Fibroblast of lung (primary cell): ENCODE measurements at places on chromosomes 2 and 18. TPM values are rescaled to one million over a fixed set of nuclear protein-coding genes. Genes with fewer than 3 reads are reported as not detected.
A peak's percentile ranks its signal among the peaks of the same experiment; 100 is the strongest.

The GDF7 gene
- polyA plus RNA-seq = 0.02 TPM in 1 of 2 replicates, not detected in the other

The ECEL1 gene
- not detected in 2 replicates for polyA plus RNA-seq

The FLACC1 gene
- 0.27 and 0.56 TPM in 2 replicates for polyA plus RNA-seq

DNA sequence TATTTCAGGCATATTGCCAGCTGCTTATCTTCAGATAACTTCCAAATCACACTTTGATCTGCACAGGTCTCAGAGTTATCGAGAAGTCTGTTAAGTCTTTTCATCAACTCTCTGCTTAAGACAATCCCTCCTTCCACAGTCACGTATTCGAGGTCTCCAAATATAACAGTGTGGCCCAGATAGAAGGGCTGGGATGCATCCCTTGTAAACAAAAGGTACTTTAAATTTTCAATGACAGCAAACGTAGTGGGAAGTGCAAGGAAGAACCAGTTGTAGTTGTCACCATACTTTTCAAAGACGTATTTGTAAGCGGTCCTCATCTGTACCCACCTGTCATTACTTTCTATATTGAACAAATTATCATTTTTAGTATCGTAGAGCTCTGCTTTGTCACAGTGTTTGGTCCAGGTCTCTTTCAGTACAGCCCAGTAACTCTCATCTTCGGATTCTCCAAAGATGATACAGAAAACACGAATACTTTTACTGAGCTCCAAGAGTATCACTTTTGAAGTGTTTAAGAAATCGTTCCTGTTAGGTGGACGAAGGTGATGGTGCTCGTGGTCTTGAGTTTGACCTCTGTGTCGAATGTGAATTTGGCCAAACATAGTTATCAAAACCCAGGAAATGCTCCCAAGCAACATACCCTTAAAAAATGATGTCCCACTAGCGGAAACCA lies 445 bp downstream of the C1GALT1C1L start:
- no peak for DNase-seq

- peak; percentile 52 for DNase-seq
Observed at GRCh38 chr2:173596244-173596643, 241.6 kb downstream of the CDCA7 start.

- DNase-seq = no peak
Observed at GRCh38 chr2:160269365-160269764, 69.3 kb upstream of the ITGB6 start.
